Retinal pigment epithelial cell (primary cell): ENCODE measurements at places on chromosomes 3 and 15.

- DNase-seq = no peak
Measured at GRCh38 chr3:119998166-119998565, 96.1 kb downstream of the GSK3B start.

GRCh38 chr15:25739687-25740121, 123.4 kb downstream of the ATP10A start:
- no peak for DNase-seq

GRCh38 chr15:101068961-101069653, 149.9 kb downstream of the LRRK1 start:
- peak; percentile 12 for DNase-seq

GRCh38 chr3:178352326-178353005, 183.8 kb upstream of the KCNMB2 start:
- DNase-seq = peak; percentile 86

DNA sequence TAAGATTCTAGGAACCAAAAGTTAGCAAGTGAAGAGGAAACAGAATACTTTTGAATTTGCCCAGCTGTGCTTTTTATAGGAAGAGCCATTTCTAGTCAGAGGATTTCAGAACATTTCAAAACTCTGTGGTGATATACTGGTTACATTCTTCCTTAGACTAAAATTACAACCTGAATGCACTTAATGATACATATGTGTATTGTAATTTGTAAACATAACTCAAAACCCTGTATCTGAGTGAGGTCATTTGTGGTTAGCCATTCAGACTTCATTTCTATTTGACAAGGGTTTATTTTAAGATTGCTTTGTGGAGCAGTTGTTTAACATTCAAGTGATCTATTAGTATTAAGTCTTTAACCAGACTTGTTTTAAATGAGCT, 59.4 kb upstream of the TRIM71 start:
- DNase-seq = no peak

DNA sequence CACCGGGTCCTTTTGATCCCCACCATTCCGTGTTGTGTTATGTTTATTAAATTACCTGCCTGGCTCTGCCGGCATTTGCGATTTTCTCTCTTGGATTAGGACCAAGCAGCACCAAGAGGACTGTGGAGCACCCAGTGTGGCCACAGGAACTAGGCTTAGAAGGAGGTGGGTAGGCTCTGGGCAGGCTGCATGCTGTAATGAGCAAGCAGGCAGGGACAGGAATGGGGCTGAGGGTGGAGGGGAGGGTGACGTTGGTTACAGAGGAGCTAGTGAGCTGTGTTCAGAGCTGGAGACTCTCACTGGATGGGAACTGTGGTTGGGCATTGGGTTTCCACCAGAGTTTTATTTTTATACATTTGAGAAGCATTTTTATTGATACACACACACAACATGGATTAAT, 7.9 kb upstream of the SCN5A start:
- no peak for DNase-seq

GRCh38 chr15:29787767-29788166, 34.5 kb downstream of the TJP1 start:
- no peak for DNase-seq

- no peak for DNase-seq
Measured at GRCh38 chr3:175070946-175071345, 211.8 kb downstream of the NAALADL2 start.

GRCh38 chr3:32359766-32360492, 31.7 kb upstream of the CMTM7 start:
- DNase-seq = no peak

GRCh38 chr15:70605606-70606410, 157.6 kb downstream of the UACA start:
- peak; percentile 55 for DNase-seq

DNA sequence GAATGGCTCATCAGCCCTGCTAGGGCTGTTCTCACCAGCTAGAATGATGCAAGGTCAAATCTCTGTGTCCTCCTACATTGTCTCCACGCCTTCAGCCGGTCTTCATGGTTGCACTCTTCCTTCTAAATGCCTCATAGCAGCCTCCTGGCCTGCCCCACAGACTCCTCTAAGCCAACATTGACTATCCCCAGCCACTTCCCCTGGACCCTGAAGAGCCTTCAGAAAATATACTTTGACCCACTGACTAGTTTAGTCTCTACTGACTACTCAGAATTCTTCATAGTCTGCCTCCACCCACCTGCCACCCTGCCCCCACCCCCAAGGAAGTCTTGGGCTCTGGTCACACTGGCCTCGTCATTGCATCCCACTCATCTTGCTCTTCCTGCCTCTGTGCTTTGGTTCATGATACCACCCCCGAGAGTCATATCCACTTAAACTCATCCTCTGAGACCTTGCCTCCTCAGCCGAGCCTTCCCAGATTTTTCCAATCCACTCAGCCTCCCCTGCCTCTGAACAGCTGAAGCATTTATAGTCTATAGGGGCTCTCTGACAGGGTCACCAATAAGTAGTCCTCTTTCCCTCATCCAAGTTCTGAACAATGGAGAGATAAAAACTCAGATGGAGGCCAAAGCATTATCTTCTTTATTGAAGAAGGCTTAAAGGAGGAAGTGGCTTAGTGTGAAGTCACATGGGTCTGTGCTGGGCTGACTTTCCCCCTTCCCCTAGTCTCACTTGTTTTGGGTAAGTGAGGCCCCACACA, 9.5 kb upstream of the DOCK3 start:
- no peak for DNase-seq
